ENCODE measurements at places on chromosomes 6 and 20.

DNA sequence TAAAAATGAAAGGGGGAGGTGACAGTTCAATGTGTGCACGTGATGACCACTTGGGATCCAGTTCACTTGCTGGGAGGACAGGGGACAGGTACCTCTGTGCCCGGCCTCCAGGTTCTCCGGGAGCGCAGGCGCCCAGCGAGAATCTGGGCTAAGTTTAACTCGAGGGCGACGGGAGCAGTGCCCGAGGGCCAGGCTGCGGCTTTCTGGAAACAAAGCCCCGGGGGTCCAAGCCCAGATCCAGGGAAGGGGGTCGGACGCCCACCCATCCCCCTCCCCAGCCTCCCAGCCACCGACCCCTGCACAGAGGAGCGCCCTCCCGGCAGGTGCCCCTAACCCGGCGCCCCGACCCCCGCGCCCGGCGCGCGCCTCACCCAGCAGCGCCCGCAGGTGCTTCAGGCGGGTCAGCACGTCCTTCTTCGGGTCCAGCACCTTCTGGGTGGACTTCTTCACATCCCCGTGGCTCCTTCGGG is 405 bp downstream of the RALGAPA2 start:
- peak; percentile 12 for DNase-seq

- no peak for DNase-seq
Measured at GRCh38 chr20:42067596-42067995, 449.4 kb upstream of the CHD6 start.

DNA sequence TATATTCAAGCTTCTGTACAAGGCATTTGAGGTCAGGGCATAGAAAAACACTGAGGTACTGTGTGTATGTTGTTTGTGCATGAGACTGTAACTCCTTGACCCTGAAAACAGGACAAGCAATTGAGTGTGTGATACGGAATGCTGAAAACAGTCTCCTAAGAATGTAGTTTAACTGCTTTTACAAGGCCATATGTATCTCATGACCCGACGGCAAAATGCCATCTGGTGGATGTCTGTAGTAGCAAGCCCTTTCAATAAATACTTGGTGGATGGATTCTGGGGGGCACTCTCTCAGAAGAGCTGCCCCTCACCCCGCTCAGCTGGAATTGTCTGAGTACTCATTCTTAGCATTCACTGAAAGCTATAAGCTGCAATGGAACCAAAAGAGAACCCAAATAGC is 69.3 kb upstream of the EYS start:
- DNase-seq = no peak

- no peak for DNase-seq
Measured at GRCh38 chr20:24370249-24370648, 99.2 kb upstream of the SYNDIG1 start.

DNA sequence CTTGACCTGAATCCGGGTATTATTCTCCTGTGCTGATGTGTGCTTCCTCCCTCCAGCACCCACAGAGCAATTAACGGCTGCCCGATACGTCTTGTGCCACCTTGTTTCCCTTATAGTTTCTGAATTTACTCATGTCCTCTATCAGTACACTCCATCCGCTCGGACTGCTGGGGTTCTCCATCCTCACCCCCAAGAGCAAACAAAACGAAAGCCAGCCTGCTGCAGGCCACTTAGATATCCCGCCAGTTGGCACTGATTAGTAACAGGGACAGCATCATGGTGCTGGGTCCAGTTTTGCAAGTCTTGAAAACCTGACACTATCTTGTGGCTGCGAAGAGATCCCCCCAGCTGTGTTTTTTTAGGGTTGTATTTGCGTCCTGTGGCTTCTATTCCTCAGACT is 71.8 kb downstream of the SSR1 start:
- DNase-seq = no peak

DNA sequence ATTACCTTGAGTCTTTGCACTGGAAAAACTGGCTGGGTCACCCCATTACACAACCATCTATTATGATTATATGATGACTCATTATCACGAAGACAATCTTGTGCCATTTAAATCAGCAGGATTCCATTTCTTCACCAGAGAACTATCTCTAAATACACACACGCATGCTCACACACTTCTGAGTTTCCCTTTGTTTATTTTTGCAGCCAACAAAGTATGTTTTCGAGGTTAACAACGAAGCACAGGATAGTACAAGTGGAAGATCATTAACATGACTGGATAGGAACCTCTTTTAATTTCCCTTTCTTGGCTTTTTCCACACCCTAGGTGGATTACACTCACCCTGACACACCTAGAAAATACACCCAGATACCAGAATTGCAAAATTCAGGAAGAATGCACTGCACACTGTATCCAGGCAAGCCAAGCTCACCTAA is 18.9 kb downstream of the PERP start:
- DNase-seq = no peak
